ENCODE measurements at places on chromosomes 5 and 9.

GRCh38 chr5:78286290-78286689, 8.2 kb downstream of the AP3B1 start:
- no peak for DNase-seq

DNA sequence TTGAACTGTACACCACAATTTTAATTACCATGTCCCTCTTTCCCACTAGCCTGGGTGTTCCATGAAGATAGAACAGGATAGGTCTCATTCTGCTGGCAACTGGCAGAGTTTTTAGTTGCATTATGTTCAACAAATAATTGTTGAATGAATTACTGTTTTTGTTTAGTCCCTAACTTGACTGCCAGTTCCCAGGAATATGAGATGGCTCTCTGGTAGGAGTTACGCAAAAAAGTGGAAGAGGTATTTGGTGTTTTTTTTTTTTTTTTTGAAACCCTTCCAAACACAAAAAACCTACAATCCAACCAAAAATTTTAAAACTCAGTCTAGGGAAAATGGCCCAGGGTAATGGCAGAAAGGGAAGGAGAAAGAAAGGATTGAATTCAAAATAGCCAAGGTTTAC, 153.6 kb downstream of the GNAQ start:
- DNase-seq: no peak

DNA sequence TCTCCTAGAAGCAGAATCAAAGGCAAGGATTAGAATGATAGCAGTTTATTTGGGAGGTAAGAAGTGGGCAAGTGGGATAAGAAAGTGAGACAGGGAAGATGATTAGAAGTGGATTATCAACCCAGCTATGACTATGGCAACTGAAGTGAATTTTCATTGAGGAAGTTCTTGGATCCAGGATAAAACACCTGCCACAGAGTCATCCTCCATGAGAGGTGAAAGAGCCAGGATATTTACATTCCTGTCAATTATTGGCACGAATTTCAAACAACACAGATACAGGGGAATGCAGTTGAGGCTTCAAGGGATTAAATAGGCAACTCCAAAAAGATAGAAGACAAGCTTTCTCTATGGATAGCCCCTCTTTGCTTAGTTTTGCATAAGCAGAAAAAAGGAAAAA, 31.8 kb upstream of the ZNF366 start:
- no peak for DNase-seq

DNA sequence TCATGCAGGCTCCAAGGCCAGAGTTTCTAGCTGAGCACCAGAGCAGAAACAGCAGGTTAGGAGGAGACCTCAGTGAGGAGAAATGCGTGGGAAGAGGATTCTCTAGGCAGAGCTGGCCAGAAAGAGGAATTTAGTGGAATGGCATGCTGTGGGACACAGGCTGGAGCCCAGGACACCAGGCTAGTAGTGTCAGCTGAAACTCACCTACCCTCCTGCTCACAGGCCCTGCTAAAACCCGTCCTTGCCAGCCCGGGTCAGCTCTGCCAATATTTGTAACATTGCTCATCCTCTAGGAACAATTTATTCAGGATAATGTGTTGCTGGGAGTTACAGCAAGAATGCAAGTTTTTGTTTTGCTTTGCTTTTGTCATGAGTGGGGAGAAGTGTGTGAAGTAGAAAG, 40.2 kb upstream of the AGXT2 start:
- DNase-seq: no peak

DNA sequence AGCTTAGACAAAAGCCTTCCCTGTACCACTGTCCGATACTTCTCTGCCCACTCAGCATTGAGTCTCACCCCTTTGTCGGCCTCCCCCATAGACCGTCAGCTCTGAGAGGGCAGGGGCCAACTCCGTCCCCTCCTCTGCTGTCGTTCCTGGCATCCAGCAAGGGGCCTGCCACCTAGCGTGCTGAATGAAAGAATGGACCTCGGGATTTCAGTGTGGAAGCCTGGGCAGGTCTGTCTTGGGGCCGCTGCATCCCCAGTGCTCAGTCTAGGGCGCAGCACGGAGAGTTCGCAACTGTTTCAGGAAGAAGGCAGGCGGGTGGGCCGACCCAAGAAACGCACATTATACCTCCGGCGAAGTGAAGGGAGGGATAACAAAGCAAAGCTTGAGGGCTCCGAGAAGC, 1.5 kb upstream of the TOR1B start:
- no peak for DNase-seq

- no peak for DNase-seq
These were observed 39.0 kb downstream of the ISOC1 start for GRCh38 chr5:129133553-129133952.
